ENCODE measurements at places on chromosomes 3 and 15.
A peak's percentile ranks its signal among the peaks of the same experiment; 100 is the strongest.

DNA sequence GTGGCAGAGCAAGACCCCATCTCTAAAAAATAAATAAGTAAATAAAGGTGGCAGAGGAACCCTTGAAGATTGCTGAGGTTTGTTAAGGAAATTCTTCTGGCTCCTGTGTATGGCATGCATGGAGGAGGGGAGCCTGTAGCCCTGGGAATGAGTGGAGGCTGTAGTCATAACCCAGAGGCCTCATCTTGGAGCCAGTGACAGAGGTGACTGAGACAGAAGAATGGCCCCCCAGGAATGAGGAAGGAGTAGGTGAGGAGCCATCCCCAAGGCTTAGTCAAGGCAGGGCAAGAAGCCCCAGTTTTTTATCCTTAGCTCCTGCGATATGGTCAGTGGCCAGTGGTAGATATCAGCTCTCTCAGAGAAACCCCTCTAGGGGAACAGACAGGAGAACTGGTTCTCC is 46.5 kb downstream of the BSN start:
- no peak for DNase-seq

DNA sequence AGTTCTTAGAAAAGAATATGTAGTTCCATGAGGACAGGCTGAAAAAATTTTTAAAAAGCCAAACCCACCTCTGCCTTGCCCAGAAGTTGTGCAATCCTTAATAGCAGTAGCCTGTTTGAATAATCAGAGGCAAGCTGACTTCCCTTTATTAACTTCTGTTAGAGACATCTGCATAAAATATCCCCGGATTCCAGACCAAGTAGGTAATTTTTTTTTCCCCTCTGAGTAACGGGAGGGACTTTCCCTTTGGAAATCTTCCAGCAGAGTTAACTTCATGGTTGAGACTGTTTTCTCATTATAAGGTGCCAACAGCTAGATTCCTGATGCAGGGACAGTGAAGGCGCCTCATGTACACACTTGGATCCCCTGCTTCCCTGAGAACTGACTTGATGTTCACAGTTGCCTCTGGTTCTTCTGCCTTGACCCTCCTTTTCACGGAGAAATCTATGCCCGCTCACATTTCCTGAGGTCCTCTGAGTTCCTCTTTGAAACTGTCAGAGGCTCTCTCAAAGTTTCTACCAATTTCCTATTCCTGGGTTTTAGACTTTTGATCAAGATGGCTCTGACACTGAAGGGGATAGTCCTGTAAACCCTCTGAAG is 227.6 kb upstream of the BHLHE40 start:
- peak; percentile 88 for DNase-seq

- DNase-seq = no peak
These were observed 411.5 kb upstream of the MCTP2 start for GRCh38 chr15:93819826-93820225.

- DNase-seq = peak; percentile 80
These were observed 21.0 kb downstream of the SLCO2A1 start for GRCh38 chr3:134008630-134009156.

- DNase-seq = no peak
These were observed 352 bp downstream of the CHRD start for GRCh38 chr3:184380185-184380626.

DNA sequence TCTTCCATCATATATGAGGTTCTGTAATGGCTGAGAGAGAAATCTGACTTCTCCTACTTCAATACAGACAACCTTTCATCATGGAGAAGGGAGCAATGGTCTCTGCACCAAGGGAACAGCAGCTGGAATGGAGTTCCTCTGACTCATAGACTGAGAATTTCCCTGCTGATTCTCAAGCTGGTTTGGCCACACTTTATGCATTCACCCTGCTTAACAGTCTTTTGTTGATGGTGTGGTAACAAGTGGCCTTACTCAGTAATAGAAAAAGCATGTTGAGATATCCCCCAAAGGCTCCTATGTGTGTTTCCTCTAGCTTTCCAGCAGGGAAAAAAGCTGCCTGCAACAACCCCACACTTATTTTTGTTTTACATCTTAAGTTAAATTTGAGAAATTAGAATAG is 138.1 kb downstream of the GREM1 start:
- peak; percentile 99 for DNase-seq

DNA sequence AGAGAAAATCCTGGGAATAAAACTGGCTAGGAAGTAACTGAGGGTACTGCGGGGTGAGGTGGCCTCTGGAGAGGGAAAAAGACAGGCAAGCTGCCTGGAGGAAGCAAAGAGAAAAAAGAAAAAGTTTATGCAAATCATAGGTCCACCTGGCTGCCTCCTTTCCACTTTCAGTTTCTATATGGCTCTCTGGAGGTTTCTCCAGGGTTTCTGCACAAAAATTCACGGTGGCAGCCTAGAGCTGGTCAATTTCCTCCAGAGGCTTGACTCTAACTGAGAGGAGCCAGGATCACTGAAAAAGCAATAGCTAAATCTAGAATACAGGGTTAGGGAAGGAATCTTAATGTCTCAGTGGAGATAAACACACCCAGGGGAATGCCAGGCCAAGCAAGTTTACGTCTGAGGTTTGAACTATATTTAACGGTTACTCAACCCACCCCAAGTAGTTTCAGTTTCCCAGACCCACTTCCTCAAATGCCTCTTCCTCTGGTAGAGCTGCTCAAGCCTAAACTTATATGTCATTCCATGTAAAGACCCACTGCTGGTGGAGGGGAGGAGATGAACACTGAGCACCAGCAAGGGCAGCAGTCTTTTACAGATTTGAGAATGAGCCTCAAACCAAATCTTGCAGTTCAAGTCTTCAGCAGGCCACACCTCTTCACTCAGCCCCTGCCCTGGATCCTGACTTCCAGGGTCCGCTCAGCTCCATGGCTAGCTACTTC is 5.7 kb downstream of the LYSMD2 start:
- DNase-seq = no peak

DNA sequence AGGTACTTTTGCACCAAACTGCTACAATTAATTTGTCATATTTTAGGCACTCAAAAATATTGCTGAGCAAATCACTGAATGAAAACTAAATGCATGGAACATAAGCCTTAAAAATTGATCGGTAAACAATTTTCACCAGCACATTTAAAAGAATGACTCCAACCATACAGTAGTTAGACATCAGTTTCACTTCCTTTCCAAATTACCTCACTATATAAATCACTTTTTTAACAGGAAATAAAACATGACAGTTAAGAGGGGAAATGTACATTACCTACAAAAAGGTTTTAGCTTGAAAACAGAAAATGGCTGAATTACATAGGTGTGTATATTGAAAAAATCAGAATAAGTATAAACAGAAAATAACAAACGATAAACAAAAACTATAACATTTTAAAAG is 108.4 kb downstream of the SERPINI1 start:
- DNase-seq = no peak

GRCh38 chr15:70342141-70342540 is 244.4 kb upstream of the TLE3 start:
- DNase-seq = no peak

DNA sequence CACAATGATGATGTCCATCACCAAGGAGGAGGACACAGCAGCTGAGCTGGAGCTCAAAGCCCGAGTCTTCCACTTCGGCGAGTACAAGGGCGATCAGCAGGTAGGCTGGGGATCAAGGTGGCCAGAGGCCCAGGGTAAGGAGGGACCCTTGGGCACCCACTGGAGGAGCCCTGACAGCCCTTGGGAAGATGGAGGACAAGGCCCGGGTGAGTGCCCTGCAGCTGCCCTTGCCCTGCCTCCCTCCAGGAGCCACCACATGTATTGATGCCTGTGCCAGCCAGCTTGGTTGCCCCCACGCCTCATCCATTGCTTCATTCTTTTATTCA is 38.4 kb downstream of the CFAP100 start:
- DNase-seq = no peak

DNA sequence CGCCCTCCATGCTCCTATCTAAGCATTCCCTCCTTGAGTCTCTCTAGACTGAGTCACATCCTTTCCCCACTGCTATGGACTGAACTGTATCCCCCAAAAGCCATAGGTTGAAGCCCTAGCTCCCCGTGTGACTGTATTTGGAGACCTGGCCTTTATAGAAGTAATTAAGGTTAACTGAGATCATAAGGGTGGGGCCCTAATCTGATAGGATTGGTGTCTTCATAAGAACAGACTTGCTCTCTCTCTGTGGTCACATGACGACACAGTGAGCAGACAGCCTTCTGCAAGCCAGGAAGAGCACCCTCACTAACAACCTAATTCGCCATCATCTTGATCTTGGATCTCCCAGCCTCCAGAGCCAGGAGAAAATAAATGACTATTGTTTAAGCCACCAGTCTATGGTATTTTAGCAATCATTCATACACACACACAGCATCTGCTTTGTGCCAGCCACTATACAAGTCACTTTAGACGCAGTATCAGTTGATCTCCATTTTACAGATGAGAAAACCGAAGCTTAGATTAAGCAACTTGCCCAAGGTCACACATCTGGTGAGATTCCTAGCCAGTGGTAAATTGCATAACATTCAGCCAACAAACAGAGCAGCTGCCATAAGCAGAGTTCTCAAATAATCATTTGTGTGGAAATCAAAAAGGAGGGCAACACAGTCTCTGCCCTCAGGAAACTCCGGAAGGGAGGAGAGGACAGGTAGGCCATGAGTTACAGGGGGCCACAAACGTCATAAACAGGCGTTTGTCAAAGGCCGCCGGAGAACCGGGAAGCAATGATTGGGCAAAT is 66.3 kb upstream of the HES1 start:
- no peak for DNase-seq

DNA sequence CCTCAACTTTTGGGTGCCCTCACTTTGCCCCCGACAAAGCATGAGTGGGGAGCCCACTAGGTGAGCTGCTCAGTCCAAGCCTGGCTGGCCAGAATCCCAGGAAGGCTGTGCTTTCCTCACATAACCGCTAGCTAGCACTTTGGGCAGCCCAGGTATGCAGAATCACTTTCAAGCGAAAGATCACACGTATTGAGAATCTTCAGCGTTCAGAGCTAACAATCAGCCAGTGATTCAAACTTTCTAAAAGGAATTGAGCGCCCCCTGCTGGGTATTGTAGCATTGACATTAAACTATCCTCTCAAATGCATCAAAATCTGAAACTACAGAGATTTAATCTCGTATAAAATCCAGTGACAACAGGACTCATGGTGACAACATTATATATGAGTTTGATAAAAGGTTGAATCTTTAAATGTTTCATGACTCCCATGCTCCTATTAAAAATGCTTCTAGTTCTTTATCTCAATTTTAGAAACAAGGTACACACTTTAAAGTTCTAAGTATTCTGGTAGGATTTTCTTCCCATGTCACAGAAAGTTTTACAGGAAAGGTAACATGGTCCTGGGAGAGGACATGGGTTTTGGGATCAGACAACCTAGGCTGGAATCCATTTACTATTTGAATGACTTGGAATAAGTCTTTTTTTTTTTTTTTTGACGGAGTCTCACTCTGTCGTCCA is 11.8 kb downstream of the ANAPC13 start:
- peak; percentile 58 for DNase-seq

DNA sequence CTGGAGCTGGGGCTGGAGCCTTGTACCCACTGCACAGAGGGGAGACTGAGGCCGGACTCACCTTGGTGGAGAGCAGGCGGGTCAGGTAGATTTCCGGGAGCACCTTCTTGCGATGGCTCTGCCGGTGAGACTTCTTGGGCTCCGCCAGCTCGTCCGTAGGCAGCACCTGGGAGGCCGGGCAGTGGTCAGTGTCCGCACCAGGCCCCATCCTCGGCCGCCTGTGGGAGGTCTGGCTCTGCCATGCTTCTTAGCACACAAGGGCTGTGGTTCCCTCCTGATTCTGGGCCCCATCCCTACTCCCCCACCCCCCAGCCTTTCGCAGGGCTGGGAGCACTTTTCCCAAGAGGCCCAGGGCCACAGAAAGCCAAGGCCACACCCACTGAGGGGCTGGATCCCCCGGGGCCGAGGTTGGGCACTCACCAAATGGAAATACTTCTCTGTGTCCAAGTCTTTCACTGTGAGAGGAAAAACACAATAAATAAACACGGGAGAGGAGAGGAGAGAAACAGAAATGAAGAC is 17.4 kb downstream of the H1-8 start:
- DNase-seq = no peak

DNA sequence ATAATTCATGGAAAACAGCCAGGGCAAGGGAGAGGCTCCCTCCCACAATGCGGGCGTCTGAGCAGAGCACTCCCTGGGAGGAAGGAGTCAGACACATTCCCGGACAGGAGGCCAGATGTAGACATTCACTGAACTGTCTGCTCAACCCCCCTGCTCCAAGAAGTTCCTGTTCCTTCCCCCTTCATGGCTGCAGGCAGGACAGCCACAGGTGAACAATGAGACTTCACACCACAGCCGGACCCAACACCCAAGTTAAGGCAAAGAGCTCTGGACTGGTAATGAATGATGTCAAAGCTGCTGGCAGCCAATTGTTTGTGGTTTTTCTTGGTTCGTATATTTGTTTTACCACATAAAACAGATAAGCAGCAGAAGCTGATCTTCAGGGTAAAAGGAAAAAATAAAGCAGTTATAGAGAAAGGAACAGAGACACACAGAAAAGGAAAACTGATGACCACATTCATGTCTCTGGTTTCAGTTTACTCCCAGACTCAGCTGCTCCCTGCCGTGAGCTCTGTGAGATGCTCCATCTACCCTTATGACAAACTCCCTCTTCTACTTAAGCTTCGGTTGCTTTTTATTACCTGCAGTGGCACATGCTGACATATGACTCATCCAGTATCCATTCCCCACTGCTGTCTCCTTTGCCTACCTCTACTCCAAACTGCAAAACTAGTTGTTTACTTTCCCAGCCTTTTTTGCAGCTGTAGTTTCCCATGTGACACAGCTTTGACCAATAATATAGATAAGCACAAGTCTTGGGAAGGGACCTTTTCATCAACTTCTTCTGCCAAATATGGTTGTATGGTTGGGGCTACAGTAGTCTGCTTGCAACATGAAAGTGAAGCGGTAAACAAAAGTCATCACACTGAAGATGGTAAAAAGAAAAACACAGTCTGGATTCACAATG is 33.1 kb downstream of the DZIP1L start:
- DNase-seq = peak; percentile 50

DNA sequence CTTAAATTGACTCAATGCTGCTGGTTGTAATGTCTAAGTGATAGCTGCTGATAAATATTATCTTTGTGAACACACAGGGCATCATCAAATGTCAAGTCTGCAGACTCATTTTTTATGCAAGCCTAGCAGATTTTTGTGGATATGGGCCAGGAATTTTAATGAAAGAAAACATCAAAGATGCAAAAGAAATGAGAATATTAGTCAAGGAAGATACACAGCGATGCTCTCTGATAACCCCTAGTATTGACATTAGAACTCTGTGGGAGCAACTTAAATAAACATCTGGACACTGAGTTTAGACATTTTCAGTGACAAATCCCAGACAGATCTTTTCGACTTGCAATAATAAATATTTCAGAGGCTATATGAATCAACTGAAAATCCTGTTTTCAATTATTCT is 28.3 kb downstream of the POLR2M start:
- DNase-seq = no peak
